Glomerular endothelial cell (primary cell): ENCODE measurements at places on chromosomes 5 and 9.

GRCh38 chr9:35930989-35931388 lies 21.7 kb downstream of the SPAAR start:
- no peak for DNase-seq

DNA sequence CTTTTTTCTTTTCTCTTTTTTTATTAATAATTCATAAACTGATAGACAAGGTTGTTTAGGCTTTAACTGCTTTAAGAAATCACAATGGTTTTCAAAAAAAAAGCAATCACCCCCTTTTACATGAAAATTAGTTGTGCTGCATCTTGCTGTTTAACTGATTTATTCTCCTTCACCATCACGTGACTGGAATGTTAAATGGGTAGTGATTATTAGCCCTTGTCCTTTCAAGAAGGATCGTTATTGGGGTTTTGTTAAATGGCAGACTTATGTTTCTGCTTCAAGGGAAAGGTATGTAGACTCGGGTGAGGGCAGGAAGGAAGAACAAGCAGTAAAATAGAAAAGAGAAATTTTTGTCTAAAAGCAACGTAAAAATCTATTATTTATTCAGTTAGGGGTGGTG lies 175.6 kb upstream of the TLE4 start:
- DNase-seq, result no peak

GRCh38 chr9:122389799-122390481 lies 19.1 kb downstream of the PTGS1 start:
- DNase-seq, result no peak

DNA sequence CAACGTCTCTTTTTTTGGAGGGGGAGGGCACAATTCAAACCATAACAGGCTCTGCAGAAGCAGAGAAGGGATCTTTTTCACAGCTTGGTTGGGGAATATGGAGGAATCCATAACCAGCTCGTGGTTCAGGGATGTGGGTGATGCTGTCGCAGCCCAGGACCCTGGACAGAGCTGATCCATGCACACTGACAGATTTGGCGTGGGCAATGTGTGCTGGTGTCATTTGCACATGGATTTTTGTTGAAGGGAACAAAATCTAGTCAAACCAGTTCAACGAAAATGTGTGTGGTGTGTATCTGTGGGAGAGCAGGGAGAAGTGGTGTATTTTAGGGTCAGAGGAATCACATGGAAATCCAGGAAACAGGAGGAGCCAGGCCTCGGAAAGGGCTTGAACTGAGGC lies 4.2 kb downstream of the DOCK2 start:
- DNase-seq, result no peak

- DNase-seq, result no peak
Observed at GRCh38 chr5:125109816-125110215, 363.4 kb upstream of the ZNF608 start.

DNA sequence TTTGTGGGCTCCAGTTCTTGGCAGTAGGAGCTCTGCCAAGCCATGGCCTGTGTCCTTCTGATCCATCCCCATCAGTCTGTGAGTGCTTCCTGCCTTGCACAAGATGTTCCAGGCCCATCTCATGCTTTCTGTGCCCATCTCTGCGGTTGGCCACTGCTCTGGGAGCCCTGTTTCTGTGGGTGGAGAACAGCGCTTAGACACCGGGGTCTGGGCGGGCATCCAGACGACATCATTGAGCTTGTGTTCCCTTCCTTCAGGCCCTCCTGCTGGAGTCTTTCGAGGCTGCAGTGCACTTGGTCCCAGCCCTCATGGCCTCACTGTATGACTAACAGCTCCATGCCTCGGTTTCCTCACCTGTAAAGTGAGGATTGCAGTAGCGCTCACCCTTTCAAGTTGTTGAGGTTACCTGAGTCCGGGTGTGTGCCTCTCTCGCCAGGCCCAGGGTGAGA lies 14.9 kb upstream of the CARD19 start:
- DNase-seq, result no peak

GRCh38 chr9:130779153-130779855 lies 55.8 kb upstream of the ABL1 start:
- DNase-seq, result no peak

- no peak for DNase-seq
Observed at GRCh38 chr5:30604648-30605262, 588.7 kb upstream of the CDH6 start.

DNA sequence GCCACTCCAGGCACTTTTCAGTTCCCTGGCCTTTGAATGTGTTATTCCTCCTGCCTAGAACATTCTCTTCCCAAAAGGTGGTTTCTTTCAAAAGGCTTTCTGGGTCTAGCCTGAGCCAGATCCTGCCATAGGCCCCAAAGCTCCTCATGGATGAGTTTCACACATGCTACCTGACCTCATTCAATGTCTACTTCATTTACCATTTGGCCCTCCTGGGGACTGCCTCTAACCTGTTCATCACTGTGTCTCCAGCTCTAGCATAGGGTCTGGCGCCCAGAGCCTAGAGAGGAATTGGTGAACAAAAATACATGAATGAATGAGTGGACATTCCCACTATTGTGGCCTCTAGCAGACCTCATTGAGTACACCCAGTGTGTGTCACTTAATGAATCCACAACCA lies 5.4 kb upstream of the P4HA2 start:
- DNase-seq, result no peak

DNA sequence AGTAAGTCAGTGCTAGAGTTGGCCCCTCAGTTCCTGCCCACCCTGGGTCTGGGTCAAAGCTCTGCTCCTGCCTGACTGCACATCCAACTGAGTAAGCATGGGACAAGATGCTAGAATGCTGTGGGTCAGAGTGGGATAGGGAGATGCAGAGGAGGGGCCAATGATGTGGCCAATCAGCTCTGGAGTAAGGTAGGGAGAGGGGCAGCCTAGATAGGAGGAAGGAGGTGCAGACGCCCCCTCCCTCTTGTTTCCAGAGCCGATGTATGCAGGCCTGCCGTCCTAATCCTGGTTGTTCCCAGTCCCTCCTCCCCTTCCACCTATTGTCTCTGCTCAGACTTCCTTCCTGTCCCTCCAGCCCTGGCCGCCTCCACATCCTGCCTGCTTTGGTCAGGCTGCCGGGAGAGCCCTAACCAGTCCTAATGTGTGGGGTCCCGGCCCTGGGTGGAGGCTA lies 1.3 kb downstream of the ARAP3 start:
- DNase-seq, result no peak

- DNase-seq, result no peak
Observed at GRCh38 chr9:37947977-37948376, 44.0 kb upstream of the SLC25A51 start.

DNA sequence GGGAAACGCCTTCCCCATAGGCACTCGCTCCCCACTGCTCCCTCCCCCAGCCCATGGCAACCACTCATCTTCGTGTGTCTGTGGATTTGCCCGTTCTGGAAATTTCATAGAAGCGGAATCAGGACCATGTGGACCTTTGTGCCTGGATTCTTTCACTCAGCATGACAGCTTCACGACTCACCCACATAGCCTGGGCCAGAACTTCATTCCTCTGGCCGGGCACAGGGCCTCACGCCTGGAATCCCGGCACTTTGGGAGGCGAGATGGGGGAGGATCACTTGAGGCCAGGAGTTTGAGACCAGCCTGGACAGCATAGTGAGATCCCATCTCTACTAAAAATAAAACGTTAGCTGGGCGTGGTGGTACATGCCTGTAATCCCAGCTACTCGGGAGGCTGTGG lies 12.1 kb upstream of the DIPK1B start:
- no peak for DNase-seq
